Stimulated activated CD4-positive, alpha-beta T cell treated with anti-CD3 and anti-CD28 coated beads, Interleukin-15, amount 100 ng/mL, for 1 hour (primary cell): ENCODE measurements at places on chromosomes 5 and 9.
A peak's percentile ranks its signal among the peaks of the same experiment; 100 is the strongest.

GRCh38 chr9:89598926-89599325 is 5.9 kb upstream of the GADD45G start:
- DNase-seq, result no peak

GRCh38 chr9:18238254-18238653 is 235.7 kb upstream of the ADAMTSL1 start:
- DNase-seq, result no peak

GRCh38 chr5:163562071-163562470 is 56.7 kb downstream of the MAT2B start:
- DNase-seq, result no peak

GRCh38 chr5:142668336-142668735 is 17.6 kb downstream of the FGF1 start:
- no peak for DNase-seq

DNA sequence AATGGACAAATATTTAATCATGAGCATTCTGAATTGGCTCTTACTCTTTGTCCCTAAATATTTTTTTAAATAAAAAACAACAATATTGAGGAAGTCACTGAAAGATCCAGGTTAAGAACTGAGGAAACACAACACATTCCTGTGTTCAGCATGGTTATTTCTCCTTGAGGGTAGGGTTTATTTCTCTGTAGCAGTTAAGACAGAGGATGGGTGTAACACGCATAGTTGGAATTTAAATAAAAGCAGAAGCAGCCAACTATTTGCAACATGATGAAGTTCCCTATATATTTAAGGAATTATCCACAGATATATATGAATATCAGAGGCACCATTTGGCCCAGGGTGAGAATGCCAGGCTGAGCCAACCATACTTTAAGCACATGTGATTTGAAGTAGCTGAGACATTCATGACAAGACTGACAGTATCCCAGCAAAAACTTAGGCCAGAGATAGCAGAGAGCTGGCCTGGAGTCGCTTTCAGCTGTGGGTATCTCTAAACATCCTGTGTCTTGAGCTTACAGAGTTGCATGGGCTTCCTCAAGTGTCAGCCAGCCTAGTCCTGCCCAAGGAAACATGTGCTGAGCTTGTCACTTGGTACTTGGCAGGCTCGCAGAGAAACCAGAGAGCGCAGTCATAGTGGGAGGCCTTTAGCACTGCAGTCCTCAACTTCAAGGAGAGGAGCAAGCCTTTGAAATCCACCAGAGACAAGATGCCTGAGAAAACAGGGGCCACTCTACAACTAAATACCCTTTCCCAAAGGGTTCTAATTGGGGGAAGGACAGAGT is 43.6 kb downstream of the SEMA5A start:
- DNase-seq, result no peak

- DNase-seq, result no peak
These were observed 29.8 kb upstream of the VCAN start for GRCh38 chr5:83441747-83442146.

- DNase-seq, result no peak
These were observed 188.9 kb downstream of the TENT4A start for GRCh38 chr5:6902094-6902493.

GRCh38 chr5:40622463-40623252 is 57.1 kb upstream of the PTGER4 start:
- no peak for DNase-seq

GRCh38 chr5:154984946-154985516 is 28.5 kb upstream of the KIF4B start:
- DNase-seq, result no peak

GRCh38 chr9:138022121-138022741 is 144.6 kb downstream of the CACNA1B start:
- no peak for DNase-seq

- peak; percentile 22 for DNase-seq
These were observed at the start of gene ALDH1B1 for GRCh38 chr9:38392235-38393127. Gene ALDH1B1 (plus strand): TSS chr9:38392702. CDS start chr9:38395749, 3,047 bp downstream.

DNA sequence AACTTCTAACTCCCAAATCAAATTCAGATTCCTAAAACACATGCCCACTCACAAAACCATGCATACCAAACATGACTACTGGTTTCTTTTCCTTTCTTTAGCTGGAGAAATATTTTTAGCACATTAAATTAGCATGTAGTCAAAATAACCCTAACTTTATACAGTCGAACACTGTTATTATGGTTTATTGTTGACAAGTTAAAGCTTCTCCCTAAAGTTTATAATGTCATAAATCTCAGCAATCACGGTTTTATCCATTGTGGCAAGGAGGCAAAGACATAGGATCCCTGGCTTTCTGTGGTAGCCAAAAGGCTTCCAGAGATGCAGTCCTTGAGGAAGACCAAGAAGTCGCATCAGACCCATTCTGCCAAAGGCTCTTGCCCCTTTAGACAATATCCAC is 27.5 kb downstream of the ARL15 start:
- no peak for DNase-seq

DNA sequence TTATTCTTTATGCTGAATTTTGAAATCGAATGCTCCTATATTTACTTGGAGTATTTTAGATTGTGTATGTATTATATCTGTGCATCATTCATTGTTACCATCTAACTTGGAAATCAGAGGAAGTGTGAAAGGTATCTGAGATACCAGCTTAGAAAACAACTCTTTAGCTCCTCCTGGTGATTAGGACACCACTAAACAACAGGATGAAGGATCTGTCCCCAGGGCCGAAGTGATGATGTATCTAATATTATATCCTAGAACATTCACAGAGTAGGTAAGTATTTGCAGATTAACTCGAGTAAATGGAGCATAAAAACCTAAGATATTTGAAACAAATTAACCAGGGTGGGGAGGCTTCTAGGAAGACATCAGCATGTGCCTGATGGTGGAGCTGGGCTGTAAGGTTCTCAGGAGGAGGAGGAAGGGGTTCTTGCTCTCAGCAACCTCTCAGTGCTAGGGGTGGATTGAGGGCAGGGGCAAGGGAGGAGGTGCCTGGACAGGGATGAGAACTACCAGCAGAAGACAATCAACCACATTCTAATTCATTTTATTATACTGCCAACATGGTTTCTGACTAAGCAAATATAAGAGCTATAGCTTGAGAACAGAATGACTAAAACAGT is 2.6 kb upstream of the NFIL3 start:
- no peak for DNase-seq
